ENCODE measurements at places on chromosomes 16 and 17. TPM values are rescaled to one million over a fixed set of nuclear protein-coding genes. Genes with fewer than 3 reads are reported as not detected.

C17orf78 gene
- total RNA-seq, result not detected

IGFALS gene
- not detected for total RNA-seq

GRIN2A gene
- not detected for total RNA-seq

ADAD2 gene
- not detected for total RNA-seq

IGSF6 gene
- total RNA-seq, result not detected

IRX3 gene
- total RNA-seq, result 0.64 TPM

SP2 gene
- total RNA-seq, result 1.9 TPM

SEZ6 gene
- total RNA-seq, result not detected

DNA sequence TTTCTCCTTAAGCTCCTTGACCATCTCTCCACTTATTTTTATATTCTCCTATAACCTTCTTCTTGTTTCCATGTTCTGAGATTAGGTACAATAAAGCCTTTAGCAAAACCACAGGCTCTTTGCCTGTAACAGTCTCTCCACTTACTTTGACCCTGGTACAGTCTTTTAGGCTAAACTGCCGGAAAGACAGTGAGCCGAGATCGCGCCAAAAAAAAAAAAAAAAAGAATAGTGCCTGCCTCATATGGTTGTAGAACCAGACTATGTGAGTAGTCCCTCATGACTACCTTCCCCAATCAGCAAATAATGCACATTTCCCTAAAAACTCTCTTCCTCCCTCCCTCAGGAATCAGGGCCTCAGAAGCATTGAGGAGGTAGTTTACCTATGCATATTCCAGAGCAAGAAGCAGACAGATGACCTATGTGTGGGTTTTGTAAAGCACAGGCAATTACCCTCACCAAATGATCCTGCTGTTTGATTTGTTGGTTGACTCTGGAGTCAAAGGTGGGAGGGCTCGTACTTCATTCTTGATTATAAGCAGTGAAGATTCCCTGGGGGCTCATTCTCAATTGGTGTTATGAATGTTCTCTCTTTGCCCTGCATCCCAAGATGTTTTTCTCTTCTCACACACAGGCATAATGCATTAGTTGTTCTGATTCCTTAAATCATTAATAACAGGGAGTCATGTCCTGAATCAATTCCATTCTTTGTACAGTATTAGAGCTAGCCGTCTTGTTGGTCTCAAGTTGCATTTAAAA is 8.9 kb upstream of the NME1 start:
- no peak for DNase-seq

DNA sequence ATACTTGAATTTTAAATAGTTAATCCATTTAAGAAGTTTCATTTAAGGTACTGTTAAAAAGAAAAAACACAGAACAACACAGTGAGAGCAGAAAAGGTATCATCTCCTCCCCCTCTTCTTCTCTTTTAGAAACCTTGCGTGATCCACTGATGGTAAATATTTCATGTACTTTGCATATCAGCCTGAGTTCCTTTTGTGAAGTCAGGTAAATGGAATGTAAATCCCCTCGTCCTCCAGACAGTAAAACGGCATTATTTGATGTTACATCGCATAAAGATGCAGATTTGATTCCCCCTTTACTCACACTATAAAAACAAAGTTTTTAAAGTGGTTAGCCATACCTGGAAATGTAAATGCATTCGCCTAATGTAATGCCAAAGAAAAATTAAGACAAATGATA is 234.4 kb downstream of the WWOX start:
- no peak for DNase-seq

DNA sequence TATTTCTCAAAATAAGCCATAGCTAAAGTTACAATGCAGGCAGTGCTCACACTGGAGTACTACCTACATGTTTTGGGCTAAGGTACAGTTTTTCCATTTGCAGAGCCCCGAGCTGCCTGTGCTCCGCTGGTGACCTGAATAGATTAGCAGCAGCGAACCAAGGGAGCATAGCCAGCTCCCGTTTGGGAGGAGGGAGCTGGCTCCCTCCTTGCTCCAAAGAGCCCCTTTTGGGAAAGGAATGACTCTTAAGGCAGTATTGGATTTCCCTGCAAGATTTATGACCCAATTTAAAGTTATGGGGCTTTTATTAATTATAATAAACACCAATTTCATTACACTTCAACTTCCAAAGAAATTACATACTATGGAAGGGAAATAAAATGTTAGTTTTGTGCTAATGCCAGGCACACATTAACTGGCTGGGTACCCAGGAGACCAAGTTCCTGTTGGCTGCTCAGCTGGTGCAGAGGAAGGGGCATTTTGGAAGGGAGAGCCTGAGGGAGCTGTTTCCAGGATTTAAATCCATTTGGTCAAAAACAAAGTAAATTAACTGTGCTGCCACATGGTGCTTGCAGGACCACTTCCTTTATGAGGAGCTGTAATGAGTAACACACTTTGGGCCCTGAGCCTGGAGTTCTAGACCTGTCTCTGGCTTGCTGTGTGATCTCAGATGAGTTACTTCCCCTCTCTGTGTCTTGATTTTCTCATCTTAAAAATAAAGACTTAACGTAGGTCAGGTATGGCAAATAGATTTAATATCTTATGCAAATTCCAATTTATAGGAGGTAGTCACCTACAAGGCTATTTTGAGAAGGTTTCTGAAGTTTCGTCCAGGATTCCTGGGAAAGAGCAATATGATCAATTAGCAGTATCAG is 362.1 kb upstream of the CCL2 start:
- no peak for DNase-seq

- no peak for DNase-seq
Observed at GRCh38 chr17:82050152-82050760, 1.4 kb downstream of the RFNG start.

DNA sequence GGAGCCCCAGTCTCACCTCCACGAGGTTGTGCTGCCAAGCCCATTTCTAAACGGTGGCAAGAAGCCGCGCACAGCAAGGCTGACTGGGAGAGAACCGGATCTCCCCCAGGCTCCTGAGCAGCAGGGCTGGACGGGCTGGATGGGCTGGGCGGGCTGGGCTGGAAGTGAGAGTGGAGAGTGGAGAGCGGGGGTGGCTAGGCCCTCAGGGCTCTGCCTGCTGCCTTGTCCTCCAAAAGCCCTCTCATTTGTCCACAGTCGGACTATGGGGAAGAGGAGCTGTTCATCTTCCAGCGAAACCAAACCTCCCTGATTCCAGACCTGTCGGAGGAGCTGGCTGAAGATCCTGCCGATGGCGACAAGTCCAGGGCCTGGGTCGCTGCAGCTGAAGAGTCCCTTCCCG is 3.2 kb downstream of the DNAAF8 start:
- DNase-seq, result no peak

GRCh38 chr16:13951611-13952010 is 31.7 kb downstream of the ERCC4 start:
- no peak for DNase-seq

DNA sequence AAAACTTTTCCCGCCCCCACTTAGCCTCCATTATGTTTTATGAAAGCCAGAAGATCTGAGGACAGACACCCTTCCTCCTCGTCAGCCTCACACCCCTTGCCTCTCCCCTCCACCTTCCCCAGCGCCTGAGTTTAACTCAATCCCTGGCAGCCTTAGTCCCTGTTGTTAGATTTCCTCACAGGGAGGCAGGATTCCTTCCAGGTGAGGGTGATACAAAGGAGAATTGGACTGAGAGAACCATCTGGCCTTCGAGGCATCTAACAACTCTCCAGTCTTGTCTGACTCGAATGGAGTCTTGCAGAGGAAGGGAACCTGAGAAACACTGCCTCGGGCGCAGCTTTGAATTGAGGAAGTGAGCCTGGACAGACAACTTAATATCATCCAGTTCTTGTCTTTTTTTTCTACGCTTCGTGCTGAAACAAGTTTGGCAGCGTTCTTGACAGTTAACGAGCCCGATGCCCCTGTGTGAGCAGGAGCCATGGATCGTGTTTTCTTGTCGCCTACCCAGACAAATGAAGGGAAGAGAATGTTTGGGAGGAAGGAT is 1.3 kb upstream of the ZNF768 start:
- no peak for DNase-seq

DNA sequence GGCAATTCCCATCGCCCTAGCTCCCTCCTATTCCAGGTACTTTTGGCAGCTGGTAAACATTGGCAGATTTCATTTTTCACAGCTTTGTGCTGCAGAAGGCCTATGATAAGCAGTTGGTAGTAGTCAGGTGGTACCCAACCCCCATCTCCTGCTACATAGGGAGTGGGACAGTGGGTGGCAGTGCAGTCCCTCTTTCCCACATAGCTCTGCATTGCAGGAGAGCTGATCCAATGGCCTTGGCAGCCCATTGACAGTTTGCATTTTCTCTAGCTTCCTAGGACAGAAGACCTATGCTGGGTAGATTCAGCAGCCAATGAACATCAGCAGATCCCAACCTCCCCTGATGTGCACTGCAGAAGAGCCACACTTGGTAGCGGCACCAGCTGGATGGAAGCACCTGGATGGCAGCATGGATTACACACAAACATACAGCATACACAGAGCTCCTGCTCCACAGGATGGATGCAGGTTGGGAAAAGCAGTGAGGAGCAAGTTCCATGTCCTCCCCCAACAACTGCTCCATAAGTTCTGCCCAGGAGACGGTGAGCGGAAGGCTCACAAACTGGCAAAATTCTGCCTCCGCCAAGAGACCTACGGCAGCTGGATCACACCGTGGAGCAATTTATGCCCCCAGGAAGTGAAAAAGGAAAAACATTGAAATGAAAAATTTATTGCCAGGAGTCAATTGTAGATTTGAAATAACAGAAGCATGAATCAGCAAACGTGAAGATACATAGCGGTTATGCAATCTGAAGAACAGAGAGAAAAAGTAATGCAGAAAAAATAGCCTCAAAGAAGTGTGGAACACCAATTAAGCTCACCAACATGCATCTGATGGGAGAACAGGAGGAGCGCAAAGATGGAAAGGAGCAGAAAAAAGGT is 95.7 kb downstream of the CACNG1 start:
- no peak for DNase-seq

DNA sequence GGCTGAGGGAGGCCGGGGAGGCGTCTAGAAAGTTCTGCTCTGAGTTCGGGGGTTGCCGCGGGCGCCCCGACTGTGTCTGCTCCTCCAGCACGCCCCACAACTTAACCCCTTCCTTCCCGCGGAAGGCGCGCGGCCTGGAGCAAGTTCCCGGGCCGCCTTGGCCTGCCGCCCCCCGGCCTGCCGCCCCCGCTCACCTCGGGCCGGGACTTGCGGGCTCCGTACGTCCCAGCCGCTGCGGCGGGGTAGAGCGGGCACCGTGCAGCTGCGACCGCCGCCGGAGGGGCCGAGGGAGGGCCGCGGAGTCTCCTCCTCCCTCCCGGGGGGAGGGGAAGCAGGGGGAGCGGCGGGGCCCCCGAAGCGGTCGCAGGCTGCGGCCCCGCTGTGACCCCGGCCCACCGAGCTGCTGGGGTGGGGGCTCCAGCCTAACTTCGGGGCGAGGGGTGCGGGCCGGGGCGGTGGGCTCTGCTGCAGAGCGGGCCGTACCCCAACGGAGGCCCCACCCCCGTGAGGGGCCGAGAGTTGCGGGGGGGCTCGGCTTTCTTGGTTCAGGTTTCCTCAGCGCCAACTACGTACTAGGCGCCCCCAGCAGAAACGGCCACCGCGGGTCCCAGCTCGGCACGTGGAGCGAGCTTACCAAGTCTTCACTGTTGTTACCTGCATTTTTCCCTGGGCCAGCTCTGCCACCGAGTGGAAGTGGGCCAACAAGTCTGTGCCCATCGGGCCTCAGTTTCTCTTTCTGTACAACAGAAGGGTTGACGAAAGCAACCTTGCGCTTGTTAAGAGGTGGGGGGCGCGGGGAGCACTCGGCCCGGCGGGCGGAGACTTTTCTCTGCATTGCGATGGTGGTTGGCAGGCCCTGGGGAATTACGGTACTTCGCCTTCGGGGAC is at the start of gene CCDC102A:
Gene CCDC102A (minus strand): TSS at position 266 of the 888 bp plus-strand sequence. CDS start 7,394 bp downstream, outside the sequence.
- DNase-seq, result no peak

DNA sequence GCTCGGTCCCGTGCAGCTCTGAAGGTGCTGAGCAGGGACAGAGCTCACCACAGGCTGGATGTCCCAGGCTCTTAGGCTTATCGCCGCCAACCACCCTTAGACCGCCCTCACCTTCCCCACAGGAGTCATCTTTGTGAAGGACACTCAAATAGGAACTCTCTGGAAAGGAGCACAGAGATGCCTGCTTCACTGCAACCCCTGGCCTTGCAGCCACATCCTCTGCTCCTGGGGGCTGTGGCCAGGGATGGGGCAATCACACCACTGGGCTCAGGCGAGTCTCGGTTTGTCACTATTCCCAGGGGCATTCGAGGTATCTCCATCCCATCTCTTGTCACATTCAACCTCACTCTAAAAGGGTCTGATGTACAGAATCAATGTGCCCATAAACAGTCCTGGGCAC is 10.9 kb downstream of the ZDHHC1 start:
- DNase-seq, result no peak

DNA sequence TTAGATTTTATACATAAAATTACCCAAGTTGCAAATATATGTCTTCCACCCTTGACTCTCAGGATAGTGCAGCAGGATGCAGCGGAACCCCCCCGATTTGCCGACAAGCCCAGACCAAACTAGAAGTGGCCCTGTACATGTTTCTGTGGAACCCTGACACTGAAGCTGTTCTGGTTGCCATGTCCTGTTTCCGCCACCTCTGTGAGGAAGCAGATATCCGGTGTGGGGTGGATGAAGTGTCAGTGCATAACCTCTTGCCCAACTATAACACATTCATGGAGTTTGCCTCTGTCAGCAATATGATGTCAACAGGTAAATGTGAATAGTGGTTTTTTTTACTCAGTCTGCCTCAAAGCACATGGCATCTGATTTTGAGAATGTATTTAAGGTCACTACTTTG is 70.7 kb downstream of the OMG start:
- DNase-seq, result no peak

- no peak for DNase-seq
Observed at GRCh38 chr16:88289968-88290401, 92.8 kb upstream of the ZNF469 start.

DNA sequence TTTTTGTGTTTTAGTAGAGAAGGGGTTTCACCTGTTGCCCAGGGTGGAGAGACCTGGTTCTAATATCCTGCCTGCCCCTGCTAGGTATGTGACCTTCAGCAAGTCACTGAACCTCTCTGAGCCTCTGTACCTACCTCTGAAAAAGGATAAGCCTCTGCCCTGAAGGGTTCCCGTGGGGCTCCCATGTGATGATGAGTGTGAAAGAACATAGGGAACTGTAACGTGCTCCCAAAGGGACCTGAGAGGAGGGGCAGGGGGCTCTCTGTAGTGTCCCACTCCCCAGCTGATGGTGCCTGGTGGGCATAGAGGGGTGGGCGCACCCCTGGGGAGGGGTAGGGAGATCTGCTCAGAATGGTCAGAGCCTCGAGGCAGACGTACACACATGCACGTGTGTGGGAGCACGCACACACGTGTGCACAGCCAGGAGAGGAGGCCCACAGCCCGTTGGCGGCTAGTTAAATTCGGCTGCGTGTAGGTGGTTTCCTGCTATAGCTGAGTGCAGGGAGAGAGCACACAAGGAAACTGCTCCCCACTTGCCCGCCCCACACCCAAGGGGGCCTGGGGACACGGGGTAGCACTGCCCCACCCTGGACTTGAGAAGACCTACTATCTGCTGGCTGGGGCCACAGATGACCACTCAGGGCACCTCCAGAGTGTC is 6.7 kb downstream of the KCNH4 start:
- no peak for DNase-seq

- DNase-seq, result no peak
Observed at GRCh38 chr17:14545156-14545906, 244.4 kb downstream of the HS3ST3B1 start.

- DNase-seq, result no peak
Observed at GRCh38 chr17:10067446-10068143, 130.8 kb downstream of the GAS7 start.

Data from H4 (cell line).